Activated naive CD4-positive, alpha-beta T cell treated with anti-CD3 and anti-CD28 coated beads for 36 hours (primary cell): ENCODE measurements at places on chromosomes 7 and 10. TPM values are rescaled to one million over a fixed set of nuclear protein-coding genes. Genes with fewer than 3 reads are reported as not detected.

DNA sequence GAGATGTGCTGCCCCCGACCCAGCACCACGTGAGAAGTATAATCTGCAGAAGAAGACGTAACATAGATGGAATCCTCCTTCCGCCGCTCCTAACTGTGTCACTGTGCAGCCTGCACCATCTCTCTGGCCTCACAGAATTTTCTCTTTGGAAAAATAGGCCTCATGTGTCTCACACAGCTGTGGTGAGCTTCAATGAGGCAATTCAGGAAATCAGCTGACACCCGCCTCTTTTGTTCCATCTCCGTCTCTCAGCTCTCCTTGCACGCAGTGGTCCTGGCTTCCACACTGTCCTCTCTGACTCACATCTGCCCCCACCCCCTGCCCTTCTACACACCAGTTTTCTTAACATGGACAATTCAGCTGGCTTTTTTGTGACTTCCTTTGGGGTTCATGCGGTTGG is 7.2 kb downstream of the C10orf90 start:
- H3K27ac ChIP-seq, result no peak overlapping the region
- DNase-seq, result no peak
- no peaks in the 10 kb centered on the region for H3K36me3 ChIP-seq
- H3K27me3 ChIP-seq, result peaks cover 8% of the 10 kb centered on the region
- H3K4me1 ChIP-seq, result no peaks in the 10 kb centered on the region

DNA sequence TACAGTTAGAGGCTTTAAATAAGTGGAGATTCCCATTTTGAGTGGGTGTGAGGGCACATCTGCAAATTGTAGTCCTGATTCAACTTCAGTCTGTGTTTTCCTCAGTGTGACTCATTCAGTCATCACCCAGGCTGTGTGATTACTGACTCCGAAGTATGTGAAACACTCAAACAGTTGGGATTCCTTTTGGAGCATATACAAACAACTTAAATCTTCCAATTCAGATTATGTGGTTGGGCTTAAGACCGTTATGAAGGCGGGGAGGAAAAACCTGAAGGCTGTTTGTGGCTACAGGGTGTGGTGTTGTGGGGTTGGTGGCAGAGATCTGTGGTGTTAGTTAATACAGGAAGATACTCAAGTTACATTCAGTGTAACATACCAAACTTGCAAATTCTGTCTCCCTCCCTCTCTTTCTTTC is 259.7 kb upstream of the FERD3L start:
- H3K27ac ChIP-seq, result no peak overlapping the region
- no peak overlapping the region for H3K4me3 ChIP-seq
- H3K27me3 ChIP-seq, result no peaks in the 10 kb centered on the region
- H3K36me3 ChIP-seq, result no peaks in the 10 kb centered on the region
- no peaks in the 10 kb centered on the region for H3K4me1 ChIP-seq
- no peak for DNase-seq

- H3K27ac ChIP-seq, result no peak overlapping the region
- no peaks in the 10 kb centered on the region for H3K27me3 ChIP-seq
- no peaks in the 10 kb centered on the region for H3K36me3 ChIP-seq
- no peak overlapping the region for H3K4me3 ChIP-seq
Measured at GRCh38 chr10:96651998-96652431, 65.2 kb upstream of the TM9SF3 start.

GRCh38 chr10:100836891-100837290 is 75.9 kb upstream of the SLF2 start:
- no peak overlapping the region for H3K4me3 ChIP-seq
- H3K36me3 ChIP-seq, result no peaks in the 10 kb centered on the region
- H3K27ac ChIP-seq, result no peak overlapping the region
- DNase-seq, result no peak
- no peaks in the 10 kb centered on the region for H3K4me1 ChIP-seq

DNA sequence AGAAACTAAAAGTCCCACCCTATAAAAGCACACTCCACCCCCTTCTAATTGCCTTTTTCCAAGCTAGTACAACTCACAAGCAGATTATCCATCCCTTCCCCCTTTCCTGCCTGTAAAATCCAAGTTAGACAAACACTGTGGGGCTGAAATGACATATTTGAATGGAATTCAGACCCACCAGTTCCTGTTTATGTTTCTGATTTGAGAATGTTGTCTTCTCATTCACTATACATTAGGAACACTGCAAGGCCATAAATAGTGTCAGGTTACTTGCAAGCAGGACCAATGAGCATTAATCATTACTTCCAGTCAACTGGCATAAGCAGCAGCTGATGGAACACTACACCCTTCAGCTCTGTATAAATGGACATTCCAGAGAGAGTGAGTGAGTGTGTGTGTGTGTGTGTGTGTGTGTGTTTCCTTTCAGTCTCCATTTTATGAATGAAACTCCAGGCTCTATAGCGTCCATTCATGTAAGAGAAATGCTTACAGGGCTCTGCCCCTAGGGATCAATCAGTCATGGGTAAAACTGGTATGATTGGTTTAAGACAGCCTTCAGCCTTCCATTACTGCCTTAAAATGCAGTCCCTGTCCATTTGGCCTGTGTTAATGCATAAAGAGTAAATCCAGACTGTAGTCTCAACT is 69.3 kb downstream of the ETV1 start:
- no peaks in the 10 kb centered on the region for H3K27me3 ChIP-seq
- DNase-seq, result no peak
- no peaks in the 10 kb centered on the region for H3K36me3 ChIP-seq

DNA sequence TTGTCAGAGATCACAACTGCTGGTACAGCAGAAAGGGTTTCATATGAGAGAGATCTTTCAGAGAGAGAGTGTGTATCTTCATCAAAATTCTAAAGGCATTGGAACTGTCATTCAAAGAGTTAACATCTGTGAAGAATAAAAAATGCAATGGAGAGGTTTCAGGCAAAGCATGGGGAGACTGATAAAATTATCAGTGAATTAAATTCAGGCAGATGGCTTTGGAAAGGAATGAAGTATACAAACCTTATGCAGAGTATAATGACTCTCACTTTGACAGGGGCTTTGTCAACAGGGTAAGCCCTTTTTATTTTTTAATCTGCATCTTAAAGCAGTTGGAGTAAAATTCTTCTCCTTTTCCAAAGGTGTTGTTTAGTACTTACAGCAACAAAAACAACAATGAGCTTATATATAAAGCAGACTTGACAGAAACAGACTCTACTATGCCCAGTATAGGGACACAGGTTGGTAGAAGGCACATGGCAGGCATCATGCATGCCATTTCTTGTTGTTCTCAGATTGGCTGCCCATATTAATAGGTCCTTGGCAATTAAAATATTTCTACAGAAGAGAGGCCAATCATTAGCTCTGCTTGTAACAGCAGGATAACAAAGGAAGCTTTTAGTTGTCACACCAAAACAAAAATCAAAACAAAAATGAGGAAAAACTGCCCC is 54.9 kb upstream of the NXPH1 start:
- no peaks in the 10 kb centered on the region for H3K4me1 ChIP-seq
- DNase-seq, result no peak
- H3K27ac ChIP-seq, result no peak overlapping the region
- no peaks in the 10 kb centered on the region for H3K36me3 ChIP-seq
- peaks cover 11% of the 10 kb centered on the region for H3K27me3 ChIP-seq

DNA sequence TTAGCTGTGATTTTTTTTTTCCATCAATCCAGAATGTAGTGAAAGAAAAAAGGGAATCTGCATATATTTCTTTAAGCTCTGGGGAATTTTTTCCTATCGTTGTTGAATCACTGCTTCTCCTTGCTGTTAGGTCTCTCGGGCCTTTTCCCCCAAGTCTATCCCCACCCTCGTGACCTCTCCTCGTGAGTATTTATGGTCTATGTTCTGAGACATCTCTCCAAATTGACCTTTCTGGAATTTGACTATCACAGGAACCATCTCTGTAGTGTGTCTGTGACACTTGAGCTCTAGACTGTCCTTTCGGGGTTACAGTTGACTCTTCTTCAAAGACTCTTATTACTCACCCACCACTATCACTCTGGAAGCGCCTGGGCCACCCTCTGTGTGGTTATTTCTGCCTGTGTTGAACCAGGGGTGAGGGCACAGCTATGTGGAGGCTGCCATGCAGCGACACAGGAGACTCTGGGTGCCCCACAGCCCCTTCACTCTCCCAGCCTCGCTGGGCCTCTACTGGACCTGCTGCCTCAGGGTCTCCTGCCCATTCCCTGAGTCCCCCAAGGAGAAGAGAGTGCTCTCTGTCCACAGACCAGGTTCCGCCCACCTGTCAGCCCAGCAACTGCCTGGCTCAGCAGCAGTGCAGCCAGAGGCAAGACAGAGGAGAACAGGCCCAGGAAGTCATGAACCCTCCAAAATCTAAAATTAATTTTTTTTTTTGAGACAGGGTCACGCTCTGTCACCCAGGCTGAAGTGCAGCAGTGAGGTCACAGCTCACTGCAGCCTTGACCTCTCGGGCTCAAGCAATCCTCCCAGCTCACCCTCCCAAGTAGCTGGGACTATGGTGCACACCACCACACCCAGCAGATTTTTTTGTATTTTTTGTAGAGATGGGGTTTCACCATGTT is 45.7 kb upstream of the PTPRN2 start:
- H3K4me3 ChIP-seq, result no peak overlapping the region
- peaks cover 38% of the 10 kb centered on the region for H3K36me3 ChIP-seq
- DNase-seq, result no peak
- H3K4me1 ChIP-seq, result no peaks in the 10 kb centered on the region
- H3K27ac ChIP-seq, result no peak overlapping the region

Gene ZNF22
- 19.5 TPM for total RNA-seq
